ENCODE measurements at places on chromosomes 12 and 14. TPM values are rescaled to one million over a fixed set of nuclear protein-coding genes. Genes with fewer than 3 reads are reported as not detected.

GRCh38 chr12:84294246-84294645 is 618.4 kb downstream of the SLC6A15 start:
- no peak overlapping the region for H3K4me3 ChIP-seq
- H3K4me1 ChIP-seq: no peaks in the 10 kb centered on the region
- H3K27ac ChIP-seq: no peak overlapping the region

DNA sequence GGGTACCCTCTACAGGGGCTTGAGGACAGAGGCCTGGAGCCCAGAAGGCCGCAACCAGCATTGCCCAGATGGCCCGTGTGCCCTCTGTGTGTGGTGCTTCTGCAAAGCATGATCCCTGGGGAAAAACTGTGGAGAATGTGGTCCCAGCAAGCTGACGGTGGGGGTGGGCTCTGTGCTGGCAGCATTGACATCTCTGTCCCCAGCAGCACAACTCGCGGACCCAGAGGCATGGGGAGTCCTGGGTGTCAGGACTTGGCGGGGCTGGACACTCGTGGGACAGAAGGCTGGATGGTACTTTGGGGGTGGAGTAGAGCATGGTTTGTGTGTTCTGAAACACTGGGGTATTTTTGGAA is 4.3 kb downstream of the CLBA1 start:
- H3K27me3 ChIP-seq: no peaks in the 10 kb centered on the region
- H3K27ac ChIP-seq: no peak overlapping the region
- H3K4me1 ChIP-seq: peaks cover 15% of the 10 kb centered on the region
- no peak for DNase-seq
- H3K36me3 ChIP-seq: no peaks in the 10 kb centered on the region

DNA sequence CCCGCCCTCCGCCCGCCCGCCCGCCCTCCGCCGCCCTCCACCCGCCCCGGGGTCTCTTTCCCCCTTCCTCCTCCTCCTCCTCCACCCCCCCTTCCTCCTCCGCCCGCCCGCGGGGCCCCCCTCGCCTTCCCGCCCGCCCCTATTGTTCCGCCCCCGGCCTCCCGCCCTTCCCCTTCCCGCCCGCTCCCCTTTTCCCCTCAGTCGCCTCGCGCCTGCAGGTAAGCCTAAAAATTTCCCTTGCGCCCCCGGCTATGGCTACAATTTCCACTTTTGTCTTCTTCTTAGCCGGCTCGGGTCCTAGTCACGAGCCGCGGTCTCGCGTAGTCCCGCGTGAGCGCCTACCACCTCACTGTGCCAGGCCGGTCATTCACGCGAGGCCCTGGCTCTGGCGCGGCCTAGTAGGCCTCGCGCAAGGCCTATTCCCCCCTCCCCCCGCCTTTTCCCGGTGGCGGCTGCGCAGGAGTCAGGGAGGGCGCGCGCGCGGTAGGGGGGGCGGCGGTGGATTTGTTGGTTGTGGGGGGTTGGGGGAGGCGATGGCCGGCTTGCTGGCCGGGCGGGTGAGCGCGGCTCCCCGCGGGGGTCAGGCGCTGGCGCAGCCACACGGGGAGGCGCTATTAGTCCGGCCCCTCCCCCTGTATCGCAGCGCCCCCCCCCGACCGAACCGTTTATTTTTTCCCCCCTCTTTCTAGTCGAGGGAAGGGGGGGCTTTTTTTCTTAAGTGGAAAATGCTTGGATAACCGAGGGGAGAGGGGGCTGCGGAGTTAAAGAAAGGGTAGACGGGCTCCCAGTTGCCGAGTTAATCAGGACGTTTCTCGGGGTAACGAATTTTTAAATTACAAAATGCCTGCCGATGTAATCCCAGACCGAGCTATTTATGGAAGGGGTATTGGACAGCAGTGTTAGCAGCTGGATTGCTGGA is 516 bp downstream of the PCBP2 start:
- peak overlapping the region; percentile 77 for H3K4me3 ChIP-seq
- peaks cover 34% of the 10 kb centered on the region for H3K4me1 ChIP-seq
- H3K36me3 ChIP-seq: peaks cover 19% of the 10 kb centered on the region
- peak overlapping the region; percentile 92 for H3K27ac ChIP-seq
- no peaks in the 10 kb centered on the region for H3K27me3 ChIP-seq

DNA sequence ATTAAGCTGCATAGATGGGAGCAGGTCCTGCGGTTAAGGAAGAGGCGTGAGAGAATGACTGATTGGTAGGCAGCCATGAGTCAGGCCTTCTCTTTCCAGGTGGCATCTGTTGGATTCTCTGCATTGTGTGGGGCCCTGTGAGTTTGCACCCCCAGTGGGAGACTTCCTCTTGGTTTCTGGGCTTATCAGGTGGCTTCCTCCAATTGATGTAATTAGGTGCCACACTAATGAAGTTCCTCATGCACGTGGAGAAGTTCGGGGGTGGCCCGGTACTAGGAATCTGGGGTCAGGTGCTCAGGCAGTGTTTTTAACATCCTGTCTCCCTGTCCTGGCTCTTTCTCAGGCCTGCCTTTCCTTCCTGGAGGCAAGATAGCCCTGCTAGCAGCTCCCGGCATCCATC is 765.1 kb upstream of the TMEM132C start:
- no peak for DNase-seq
- H3K4me3 ChIP-seq: no peak overlapping the region
- H3K27me3 ChIP-seq: no peaks in the 10 kb centered on the region
- no peaks in the 10 kb centered on the region for H3K36me3 ChIP-seq
- H3K4me1 ChIP-seq: no peaks in the 10 kb centered on the region

GRCh38 chr14:71029236-71029781 is 122.0 kb downstream of the PCNX1 start:
- H3K4me1 ChIP-seq: no peaks in the 10 kb centered on the region
- peaks cover 5% of the 10 kb centered on the region for H3K36me3 ChIP-seq
- no peak for DNase-seq
- no peaks in the 10 kb centered on the region for H3K27me3 ChIP-seq
- no peak overlapping the region for H3K4me3 ChIP-seq

DNA sequence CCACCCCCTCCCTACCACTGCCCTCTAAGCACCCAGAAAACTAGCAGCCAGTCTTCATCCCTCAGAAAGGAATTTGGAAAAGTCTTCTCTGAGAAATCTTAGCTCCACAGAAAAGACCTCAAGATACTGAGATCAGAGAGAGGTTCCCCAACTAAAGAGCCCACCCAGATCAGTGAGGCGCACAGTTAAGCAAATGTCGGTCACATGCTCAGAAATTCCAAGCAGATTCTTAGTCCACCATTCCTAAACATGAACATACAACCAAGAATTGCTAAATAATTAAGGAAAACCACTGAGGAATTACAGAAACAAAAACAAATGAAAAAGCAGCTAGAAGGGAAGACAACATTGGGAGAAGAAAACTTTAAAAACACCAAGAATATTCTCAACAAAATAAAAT is 32.3 kb downstream of the MED13L start:
- peaks cover 34% of the 10 kb centered on the region for H3K4me1 ChIP-seq
- no peaks in the 10 kb centered on the region for H3K36me3 ChIP-seq
- H3K27ac ChIP-seq: no peak overlapping the region
- no peak overlapping the region for H3K4me3 ChIP-seq
- DNase-seq: no peak

GRCh38 chr12:28937196-28937595 is 211.9 kb upstream of the FAR2 start:
- no peak overlapping the region for H3K27ac ChIP-seq
- DNase-seq: no peak
- no peaks in the 10 kb centered on the region for H3K4me1 ChIP-seq
- H3K36me3 ChIP-seq: no peaks in the 10 kb centered on the region
- no peaks in the 10 kb centered on the region for H3K27me3 ChIP-seq
- no peak overlapping the region for H3K4me3 ChIP-seq

GRCh38 chr12:59858508-59859170 is 262.8 kb downstream of the SLC16A7 start:
- peaks cover 13% of the 10 kb centered on the region for H3K4me1 ChIP-seq
- no peaks in the 10 kb centered on the region for H3K27me3 ChIP-seq
- no peaks in the 10 kb centered on the region for H3K36me3 ChIP-seq
- peak; percentile 59 for DNase-seq

DNA sequence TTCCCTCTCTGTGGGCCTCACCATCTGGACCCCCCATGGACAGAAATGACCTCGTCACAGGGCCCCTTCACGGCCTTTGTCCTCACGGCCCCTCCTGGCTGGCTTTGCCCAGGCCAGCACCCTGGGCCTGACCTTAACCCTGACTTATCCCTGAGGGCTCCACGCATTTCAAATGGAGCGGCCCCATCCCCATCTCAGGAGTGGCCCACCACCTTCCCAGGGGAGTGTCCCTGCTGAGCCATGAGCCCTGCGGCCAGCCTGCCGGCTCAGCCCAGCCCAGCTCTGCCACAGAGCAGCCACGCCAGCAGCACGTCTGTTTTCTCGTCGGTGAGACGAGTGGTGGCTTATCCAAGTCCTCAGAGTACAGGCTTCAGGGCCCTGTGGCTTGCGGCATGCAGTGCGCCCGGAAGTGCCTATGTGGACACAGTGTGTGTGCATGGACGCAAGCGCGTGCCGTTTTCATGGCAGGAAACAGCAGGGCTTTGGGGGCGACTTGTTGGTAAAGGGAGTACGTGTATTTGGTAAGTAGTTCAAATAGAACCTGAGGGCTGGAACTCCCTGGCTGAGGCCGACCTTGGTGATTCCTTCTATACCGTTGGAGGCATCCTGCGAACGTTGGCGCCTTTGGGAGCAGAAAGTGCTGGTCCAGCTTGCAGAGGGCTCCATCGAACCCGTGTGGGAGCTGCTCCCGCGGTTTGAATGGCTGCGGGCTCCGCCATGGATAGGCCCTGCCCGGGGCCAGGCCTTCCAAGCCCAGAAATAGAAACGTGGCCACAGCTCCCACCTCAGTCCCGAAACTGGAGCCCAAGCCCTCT is 52.1 kb downstream of the LRCOL1 start:
- no peak overlapping the region for H3K4me3 ChIP-seq
- H3K4me1 ChIP-seq: peaks cover 33% of the 10 kb centered on the region
- no peaks in the 10 kb centered on the region for H3K36me3 ChIP-seq
- DNase-seq: peak; percentile 30
- H3K27ac ChIP-seq: no peak overlapping the region

Gene MORN3
- polyA plus RNA-seq: 0.98 TPM

Gene SLC7A8
- polyA plus RNA-seq: 0.03 TPM

Gene PTHLH
- 0.31 TPM for polyA plus RNA-seq

Gene TAS2R9
- polyA plus RNA-seq: not detected
